Kidney (tissue), 22 donors: ENCODE measurements at places on chromosomes 2 and 18. TPM values are rescaled to one million over a fixed set of nuclear protein-coding genes. Genes with fewer than 3 reads are reported as not detected.

GRCh38 chr2:174694196-174694878 is 69.9 kb downstream of the CHRNA1 start:
- H3K4me1 ChIP-seq = no peaks in the 10 kb centered on the region
- no peak for DNase-seq
- no peak overlapping the region for H3K27ac ChIP-seq
- no peaks in the 10 kb centered on the region for H3K36me3 ChIP-seq
- H3K4me3 ChIP-seq = no peak overlapping the region
- H3K27me3 ChIP-seq = no peaks in the 10 kb centered on the region

Gene CXCR4
- total RNA-seq = 51.9 TPM

Gene CDK5R2
- total RNA-seq = not detected

- no peaks in the 10 kb centered on the region for H3K27me3 ChIP-seq
- H3K27ac ChIP-seq = peak overlapping the region; percentile 8
- H3K36me3 ChIP-seq = no peaks in the 10 kb centered on the region
- peak; percentile 29 for DNase-seq
- no peak overlapping the region for H3K4me3 ChIP-seq
Measured at GRCh38 chr2:219727771-219728429, 100.5 kb downstream of the SLC4A3 start.

Gene CKAP2L
- 0.88 TPM for total RNA-seq

Gene SLC4A1AP
- total RNA-seq = 20.9 TPM

Gene NPAS2
- total RNA-seq = 44.5 TPM

Gene DOK6
- 3.8 TPM for total RNA-seq

GRCh38 chr2:36339607-36340218 is 15.9 kb upstream of the CRIM1 start:
- peaks cover 3% of the 10 kb centered on the region for H3K4me1 ChIP-seq
- no peak overlapping the region for H3K4me3 ChIP-seq
- H3K36me3 ChIP-seq = no peaks in the 10 kb centered on the region
- DNase-seq = no peak
- no peaks in the 10 kb centered on the region for H3K27me3 ChIP-seq

Gene LIMS1
- total RNA-seq = 65.1 TPM

GRCh38 chr2:29443627-29444026 is 328.4 kb downstream of the CLIP4 start:
- H3K4me1 ChIP-seq = no peaks in the 10 kb centered on the region
- no peaks in the 10 kb centered on the region for H3K27me3 ChIP-seq
- no peak for DNase-seq
- H3K4me3 ChIP-seq = no peak overlapping the region

Gene DCC
- 3.9 TPM for total RNA-seq

DNA sequence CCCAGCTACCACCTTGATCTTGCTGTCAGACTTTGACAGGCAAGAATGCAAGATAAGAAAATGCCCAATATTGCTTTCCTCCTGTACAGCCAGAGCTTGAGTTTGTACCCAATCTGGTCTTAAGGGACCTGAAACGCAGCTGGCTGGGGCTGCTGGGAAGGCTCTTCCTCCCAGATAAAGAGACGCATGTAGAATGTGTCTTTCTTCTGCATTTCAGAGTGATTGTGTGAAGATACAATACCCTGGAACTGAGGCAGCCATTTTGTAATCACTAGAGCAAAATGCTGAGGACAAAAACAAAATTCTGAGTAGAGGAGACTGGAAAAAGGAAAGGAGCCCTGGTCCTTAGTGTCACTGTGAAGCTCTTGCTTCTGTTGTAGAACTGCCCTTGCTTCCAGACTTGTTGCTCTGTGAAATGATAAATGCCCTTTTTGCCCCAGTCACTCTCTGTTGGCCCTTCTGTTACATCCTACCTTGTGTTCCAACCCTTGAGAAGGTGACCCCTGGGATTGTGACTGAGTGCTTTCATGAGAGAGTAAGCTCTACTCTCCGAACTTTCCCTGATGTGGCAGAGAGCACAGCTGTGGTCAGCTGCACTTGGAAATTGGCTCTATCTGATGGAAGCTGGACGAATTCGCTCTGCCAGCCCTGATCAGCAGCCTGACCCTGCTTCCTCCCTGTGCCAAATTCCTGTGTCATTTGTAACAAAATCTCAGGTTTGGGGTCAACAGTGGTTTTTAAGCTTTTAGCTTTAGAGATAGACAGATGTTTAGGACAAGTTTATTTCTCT is 137.4 kb upstream of the RBMS1 start:
- no peaks in the 10 kb centered on the region for H3K27me3 ChIP-seq
- DNase-seq = no peak
- no peaks in the 10 kb centered on the region for H3K36me3 ChIP-seq

GRCh38 chr18:13120255-13120654 is 98.3 kb upstream of the LDLRAD4 start:
- no peaks in the 10 kb centered on the region for H3K27me3 ChIP-seq
- peaks cover 6% of the 10 kb centered on the region for H3K36me3 ChIP-seq
- peak; percentile 68 for DNase-seq
- H3K27ac ChIP-seq = no peak overlapping the region

- no peak overlapping the region for H3K4me3 ChIP-seq
- H3K27me3 ChIP-seq = no peaks in the 10 kb centered on the region
- peaks cover 11% of the 10 kb centered on the region for H3K36me3 ChIP-seq
- H3K4me1 ChIP-seq = peaks cover 18% of the 10 kb centered on the region
- DNase-seq = no peak
- H3K27ac ChIP-seq = peak overlapping the region; percentile 89
Measured at GRCh38 chr2:9385841-9386240, 37.5 kb downstream of the ITGB1BP1 start.

DNA sequence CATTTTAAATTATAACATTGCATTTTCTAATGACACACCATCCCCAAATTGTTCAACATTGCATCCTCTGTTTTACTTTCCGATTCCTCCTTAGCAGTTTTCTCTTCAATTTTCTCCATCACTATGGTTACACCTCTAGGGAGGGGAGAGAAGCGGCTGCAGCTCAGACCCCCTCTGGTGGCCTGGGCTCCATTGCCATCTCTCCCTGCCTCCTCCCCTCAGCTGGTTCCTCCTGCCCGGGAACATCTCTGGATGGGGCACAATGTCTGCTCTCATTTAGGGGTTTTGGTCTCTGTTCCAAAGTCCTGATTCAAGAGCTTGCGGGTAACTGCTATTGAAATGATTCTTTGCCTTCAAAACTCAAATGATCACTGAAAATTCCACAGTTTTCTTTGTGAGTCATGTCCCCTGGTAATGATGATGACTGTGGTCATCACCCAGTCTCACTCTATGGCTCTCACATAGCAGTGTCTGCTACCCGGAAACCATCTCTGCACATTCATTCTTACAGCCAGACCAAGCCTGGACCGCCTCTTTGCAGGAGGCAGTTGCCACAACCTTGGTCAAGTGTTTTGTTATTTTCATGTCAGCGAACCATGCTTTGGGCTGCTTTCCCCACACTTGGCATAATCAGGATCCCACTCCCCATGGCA is 263.9 kb downstream of the ALPK2 start:
- no peak overlapping the region for H3K27ac ChIP-seq
- H3K4me3 ChIP-seq = no peak overlapping the region
- H3K36me3 ChIP-seq = peaks cover 54% of the 10 kb centered on the region

Gene SNORC
- 2.7 TPM for total RNA-seq
